Omental fat pad (tissue), 4 donors: ENCODE measurements at places on chromosomes 5 and 9. TPM values are rescaled to one million over a fixed set of nuclear protein-coding genes. Genes with fewer than 3 reads are reported as not detected.

The LVRN gene
- 14.9 TPM for total RNA-seq

The FABP6 gene
- not detected for total RNA-seq

The OGN gene
- 24.6 TPM for total RNA-seq

The ASB6 gene
- 35.4 TPM for total RNA-seq

The PSMB7 gene
- 193 TPM for total RNA-seq

The CCDC192 gene
- not detected for total RNA-seq

The PAX5 gene
- total RNA-seq: 1.2 TPM

The DOK3 gene
- total RNA-seq: 15.2 TPM

The SPRY4 gene
- 93.5 TPM for total RNA-seq
